ENCODE measurements at places on chromosomes 16 and 17.

- no peak for DNase-seq
Measured at GRCh38 chr17:72462407-72462806, 341.6 kb downstream of the SOX9 start.

GRCh38 chr17:42667088-42667951 is 8.2 kb downstream of the TUBG2 start:
- no peak for DNase-seq

GRCh38 chr17:77361986-77362620 is 221.3 kb downstream of the SEC14L1 start:
- DNase-seq: no peak

- no peak for DNase-seq
Measured at GRCh38 chr17:83195330-83196023, 116.1 kb downstream of the METRNL start.

Measured in GF-D8 (cell line).